Caco-2 (cell line): ENCODE measurements at places on chromosomes 5 and 9. TPM values are rescaled to one million over a fixed set of nuclear protein-coding genes. Genes with fewer than 3 reads are reported as not detected.

GRCh38 chr9:122949696-122950095 is 8.9 kb downstream of the RABGAP1 start:
- no peak for DNase-seq

- DNase-seq, result no peak
Observed at GRCh38 chr5:168300326-168301182, 9.1 kb downstream of the WWC1 start.

- DNase-seq, result no peak
Observed at GRCh38 chr9:111350556-111350955, 20.5 kb upstream of the OR2K2 start.

DNA sequence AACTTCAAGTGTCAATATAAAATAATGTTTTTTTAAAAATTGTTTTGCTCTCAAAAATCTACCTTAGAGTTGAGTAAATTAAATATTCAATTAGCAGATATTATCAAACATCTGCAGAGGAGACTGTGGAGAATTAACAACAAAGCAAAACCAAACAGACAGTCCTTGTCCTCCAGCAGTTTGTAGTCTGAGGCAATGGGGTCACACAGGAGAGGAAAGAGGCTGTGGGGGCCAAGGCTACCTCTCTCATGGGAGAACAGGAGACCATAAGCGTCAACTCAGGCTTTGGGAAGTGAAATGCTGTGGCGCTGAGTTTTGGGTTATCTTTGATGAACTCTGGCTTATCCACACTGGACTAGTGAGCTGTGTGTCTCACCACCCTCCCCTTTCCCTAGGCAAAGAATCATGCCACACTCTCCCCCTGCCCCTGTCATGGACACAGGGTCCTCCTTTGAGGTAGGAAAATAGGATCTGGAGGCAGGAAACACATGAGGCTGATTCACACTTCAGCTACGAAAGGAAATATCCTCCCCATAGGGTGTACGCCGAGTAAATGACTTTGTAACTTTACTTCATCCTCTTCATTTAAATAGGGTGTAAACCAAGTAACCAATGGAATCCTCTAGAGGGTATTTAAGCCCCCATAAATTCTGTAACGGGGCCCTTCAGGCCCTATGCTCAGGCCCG is 152.7 kb downstream of the FSTL4 start:
- peak; percentile 9 for DNase-seq

The FAXDC2 gene
- total RNA-seq, result 0.95 and 1.6 TPM in 2 replicates
